Astrocyte (in vitro differentiated cells and primary cell): ENCODE measurements at places on chromosomes 3 and 15.

GRCh38 chr15:52171386-52171785 is 19.8 kb downstream of the GNB5 start:
- DNase-seq, result no peak

DNA sequence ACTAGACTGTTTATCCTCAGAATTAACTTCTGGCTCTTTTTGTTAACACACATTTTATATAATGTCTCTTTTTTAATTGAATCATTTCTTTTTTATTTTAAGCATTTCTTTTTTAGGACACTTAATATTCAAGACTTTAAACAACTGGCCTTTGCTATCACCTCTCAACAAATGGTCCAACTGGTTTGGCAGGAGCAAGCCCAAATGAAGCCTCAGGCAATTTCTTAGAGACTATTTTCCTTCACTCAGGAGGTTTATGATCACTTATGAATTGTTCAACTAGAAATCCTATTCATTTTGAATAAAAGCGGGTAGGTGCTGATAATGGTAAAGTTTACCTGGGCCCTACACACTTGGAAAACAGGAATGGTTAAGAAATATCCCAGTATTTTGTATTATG is 705.6 kb upstream of the GBE1 start:
- no peak for DNase-seq

DNA sequence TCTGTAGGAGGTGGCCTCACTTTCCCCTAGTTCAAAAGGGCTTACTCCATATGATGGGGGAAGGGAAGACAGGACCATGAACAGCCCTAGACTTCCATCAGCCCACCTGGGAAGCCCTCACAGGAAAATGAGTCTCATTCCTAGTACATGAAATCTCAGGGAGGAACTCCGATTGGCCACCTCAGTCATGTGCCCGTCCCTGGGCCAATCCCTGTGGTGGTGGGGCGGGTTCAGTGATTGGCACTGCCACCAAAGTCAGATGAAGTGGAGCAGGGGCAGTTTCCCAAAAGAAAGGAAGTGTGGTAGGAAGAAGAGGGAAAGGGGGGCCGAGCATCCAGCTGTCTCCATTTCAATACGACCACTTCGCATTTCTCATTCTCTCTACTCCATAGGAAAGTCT is 25.9 kb upstream of the GP9 start:
- DNase-seq, result no peak

GRCh38 chr3:123952844-123953520 is 8.0 kb downstream of the CCDC14 start:
- no peak for DNase-seq

- no peak for DNase-seq
Observed at GRCh38 chr3:139157161-139157932, 112.7 kb upstream of the PRR23C start.

GRCh38 chr15:56772868-56773639 is 39.7 kb upstream of the ZNF280D start:
- peak; percentile 46 for DNase-seq
